ENCODE measurements at places on chromosomes 7 and 10. TPM values are rescaled to one million over a fixed set of nuclear protein-coding genes. Genes with fewer than 3 reads are reported as not detected.

DNA sequence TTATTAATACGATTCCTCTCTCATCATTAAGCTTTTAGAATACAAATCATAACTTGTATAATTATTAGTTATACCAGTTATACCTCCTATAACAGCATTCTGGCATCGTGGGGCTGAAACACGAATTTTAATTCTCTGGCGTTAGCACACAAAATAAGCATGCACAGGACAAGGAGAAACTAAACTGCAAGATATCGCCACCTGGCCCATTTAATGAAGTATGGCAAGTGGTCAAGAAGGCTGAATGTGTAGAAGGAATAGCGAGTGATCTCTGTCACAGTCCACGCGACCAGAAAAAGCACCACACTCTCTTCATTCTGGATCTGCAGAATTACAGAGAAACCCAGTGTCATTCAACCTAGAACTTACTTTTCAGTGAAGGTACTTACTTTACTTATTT lies 18.1 kb downstream of the HACD1 start:
- no peak for DNase-seq

DNA sequence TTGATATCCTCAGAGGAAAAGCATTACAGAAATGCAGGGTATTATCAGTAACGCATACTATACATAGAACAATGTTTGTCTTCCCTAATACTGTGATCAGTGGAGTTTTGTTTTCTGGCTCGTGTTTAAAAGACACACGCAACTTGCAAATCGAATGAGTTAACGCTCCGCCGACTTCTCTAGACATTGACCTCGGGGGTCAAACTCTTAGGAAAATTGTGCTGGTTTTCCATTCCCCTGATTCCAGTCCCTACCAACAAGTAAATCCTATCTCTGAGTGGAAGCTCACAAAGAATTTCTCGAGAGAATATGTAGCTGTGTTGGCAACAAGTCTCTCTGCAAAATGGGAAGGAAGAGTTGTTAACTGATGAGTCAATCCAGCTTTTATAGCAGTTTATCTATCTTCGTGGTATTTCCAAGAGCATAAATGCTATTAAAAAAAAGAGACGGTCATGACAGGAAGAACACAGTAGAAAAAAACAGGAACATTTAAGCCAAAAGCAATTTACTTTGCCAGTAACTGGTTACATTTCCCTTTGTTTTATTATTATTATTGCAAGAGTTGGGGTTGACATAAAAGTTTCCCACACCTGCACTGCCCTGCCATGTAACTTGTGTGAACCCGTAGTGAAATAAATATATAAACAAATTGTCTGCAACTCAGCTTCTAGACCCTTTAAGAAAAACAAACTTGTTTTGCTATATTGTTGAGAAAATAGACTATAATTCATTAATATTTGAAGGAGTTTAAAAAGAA lies 144.4 kb downstream of the ARID5B start:
- no peak for DNase-seq

DNA sequence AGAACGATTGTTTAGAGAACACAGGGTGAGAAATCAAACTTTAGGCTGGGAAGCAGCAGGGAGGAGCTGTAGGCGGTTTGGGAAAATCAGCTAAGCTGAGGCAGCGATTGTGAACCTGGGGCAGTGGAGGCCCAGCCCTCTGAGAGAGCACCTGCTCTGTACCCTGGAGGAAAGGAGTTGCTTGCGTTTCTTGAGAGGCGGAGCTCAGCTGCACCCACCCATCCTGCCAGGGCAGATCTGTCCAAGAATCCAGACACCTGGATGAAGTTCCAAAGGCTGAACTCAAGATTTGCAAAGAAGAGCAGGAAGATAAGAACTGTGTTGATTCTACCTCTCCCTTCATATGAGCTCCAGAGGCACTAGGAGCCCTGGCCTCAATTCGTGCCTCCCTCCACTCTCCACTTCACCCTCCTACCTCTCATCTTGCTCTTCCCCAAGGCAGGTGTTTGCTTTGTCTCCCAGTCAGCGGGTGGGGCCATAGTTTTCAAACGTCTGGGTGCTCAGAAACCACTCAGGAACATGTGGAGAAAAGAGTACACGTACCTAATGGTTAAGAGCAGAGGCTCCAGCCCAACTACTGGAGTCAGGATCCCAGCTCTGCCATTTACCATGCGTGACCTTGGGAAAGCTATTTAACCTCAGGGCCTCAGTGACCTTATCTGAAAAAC lies 21.5 kb upstream of the TMEM213 start:
- DNase-seq, result no peak

- DNase-seq, result no peak
These were observed 454.2 kb upstream of the KLF6 start for GRCh38 chr10:4239186-4239585.

SHTN1 gene
- total RNA-seq, result 27.9 TPM
